NCI-H1048 (cell line): ENCODE measurements at places on chromosomes 1 and 21.
A peak's percentile ranks its signal among the peaks of the same experiment; 100 is the strongest.

GRCh38 chr1:159881622-159882526 lies 18.1 kb downstream of the CFAP45 start:
- peak; percentile 79 for DNase-seq

DNA sequence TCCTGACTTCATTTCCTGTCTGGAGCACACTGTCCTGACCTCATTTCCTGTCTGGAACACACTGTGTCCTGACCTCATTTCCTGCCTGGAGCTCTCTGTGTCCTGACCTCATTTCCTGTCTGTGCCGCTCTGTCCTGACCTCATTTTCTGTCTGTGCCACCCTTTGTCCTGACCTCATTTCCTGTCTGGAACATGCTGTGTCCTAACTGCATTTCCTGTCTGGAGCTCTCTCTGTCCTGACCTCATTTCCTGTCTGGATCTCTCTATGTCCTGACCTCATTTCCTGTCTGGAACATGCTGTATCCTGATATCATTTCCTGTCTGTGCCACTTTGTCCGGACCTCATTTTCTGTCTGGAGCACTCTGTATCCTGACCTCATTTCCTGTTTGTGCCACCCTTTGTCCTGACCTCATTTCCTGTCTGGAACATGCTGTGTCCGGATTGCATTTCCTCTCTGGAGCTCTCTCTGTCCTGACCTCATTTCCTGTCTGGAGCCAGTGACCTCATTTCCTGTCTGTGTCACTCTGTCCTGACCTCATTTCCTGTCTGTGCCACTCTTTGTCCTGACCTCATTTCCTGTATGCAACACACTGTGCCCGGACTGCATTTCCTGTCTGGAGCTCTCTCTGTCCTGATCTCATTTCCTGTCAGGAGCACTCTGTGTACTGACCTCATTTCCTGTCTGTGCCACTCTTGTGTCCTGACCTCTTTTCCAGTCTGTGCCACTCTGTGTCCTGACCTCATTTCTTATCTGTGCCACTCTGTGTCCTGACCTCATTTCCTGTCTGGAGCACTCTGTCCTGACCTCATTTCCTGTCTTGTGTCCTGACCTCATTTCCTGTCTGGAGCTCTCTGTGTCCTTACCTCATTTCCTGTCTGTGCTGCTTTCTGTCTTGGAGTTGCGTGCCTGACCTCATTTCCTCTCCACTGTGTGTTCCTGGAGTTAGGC lies 27.6 kb downstream of the SKI start:
- DNase-seq = no peak

- DNase-seq = no peak
These were observed 883 bp downstream of the CHODL start for GRCh38 chr21:18245464-18245967.

DNA sequence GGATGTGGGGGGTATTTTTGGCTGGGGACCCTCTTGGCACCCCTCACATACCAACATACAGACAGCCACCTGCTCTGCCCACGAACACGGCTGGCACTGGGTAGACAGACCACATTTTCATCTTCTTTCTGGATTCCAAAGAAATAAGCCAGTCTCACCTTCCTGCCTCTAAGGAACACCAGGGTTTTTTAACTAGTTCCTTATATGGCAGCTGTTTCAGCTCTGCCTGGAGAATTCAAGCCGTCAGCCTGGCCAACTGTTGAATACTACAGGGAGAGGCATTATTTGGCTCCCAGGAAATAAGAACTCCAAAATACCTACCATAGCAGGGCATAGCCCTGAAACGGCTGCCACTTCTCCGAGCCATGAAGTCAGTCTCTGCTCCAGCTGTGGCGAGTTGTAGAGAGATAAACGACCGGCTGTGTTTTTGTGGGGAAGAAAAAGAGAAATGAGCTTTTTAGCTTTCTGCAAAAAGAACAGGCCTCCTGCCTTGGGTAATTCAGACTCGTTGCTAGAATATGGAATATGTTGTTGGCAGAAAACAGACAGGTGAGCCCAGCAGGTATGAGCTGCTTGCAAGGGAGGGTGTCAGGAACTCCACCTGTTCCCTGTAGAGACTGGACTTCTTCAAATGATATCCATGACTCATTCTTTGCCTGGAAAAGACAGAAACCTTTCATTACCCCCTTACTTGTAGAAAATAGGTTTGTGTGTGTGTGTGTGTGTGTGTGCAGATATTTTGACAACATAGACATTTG lies 51.8 kb downstream of the MT1HL1 start:
- no peak for DNase-seq

DNA sequence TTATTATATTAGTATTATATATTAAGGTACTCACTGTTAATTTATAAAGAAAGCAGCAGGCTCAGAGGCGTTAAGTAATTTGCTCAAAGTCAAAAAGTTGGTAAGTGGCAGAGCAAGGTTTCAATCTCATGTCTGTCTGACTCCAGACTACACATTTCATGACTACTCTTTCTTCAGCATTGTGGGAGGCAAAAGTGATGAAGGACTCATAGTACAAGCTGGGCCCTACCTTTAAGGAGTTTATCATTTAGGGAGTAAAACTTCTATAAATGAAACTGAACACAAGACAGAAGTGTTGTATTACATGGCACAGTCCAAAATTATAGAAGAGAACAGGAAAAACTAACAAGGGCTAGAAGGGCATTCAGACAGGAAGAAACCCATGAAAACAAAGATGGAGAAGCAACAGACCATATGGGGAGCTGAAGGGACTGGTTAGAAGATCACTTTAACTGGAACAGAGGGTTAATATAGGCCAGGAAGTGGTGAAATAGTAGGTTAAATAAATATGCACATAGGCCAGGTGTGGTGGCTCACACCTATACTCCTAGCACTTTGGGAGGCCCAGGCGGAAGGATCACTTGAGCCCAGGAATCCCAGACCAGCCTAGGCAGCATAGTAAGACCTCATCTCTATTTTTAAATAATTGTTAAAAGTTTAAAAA lies 11.5 kb downstream of the SORT1 start:
- no peak for DNase-seq

GRCh38 chr1:209409780-209410179 lies 173.7 kb upstream of the CAMK1G start:
- no peak for DNase-seq

DNA sequence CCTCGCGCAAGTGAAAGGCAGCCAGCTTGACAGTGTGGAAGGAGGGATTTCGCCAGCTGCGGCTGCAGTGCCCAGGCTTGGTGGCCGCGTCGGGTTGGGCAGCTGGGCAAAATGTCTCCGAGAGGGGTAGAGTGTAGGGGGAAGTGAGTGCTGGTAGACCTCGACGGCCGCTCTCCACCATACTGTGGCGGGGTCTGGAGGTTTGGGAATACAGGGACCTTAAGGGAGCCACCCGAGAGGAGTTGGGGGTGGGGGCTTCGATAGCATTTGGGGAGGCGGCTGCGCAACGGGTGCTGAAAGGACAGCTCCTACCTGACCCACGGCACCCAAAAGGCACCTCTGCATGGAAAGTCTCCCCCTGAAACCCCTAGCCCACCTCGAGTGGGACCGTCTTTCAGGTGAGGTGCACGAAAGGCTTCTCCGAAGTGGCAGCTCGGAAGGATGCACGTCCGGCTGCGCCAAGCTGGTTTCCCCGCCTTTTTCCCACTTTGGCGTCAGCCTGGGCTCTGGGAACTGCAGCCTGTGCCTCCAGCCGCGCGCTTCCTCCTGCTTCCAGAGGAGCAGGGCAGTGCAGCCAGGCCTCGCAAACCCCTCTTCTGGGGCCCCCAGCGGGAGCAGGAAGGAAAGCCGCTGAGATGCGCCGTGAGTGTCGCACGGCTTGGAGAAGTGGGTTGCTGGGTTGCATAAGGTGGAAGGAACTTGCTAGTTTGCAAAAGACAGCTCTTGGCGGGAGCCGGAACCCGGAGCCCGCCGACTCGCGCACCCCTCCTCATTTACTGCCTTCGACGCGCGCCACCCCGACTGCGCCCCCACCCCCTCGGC lies 531 bp upstream of the HMGN2 start:
- DNase-seq = peak; percentile 51

DNA sequence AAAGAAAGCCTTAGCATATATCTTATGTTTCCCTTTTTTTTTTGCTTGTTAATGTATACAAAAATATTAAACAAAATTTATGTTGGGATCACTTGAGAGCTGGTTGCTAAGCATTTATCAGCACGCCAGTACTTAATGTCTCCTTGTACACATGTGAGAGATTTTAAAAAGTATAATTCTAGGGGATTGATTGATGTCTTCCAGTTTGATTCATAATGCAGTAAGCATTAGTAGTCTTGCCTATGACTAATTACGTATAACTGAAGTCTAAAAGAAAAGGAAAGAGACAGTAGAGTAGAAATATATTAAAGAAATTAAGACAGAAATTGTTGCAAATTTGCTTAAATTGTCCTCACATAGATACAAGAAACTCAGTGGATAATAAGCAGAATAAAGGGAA lies 1630.4 kb upstream of the B3GALT2 start:
- DNase-seq = no peak

GRCh38 chr21:33980276-33980916 lies 64.8 kb upstream of the ATP5PO start:
- no peak for DNase-seq

DNA sequence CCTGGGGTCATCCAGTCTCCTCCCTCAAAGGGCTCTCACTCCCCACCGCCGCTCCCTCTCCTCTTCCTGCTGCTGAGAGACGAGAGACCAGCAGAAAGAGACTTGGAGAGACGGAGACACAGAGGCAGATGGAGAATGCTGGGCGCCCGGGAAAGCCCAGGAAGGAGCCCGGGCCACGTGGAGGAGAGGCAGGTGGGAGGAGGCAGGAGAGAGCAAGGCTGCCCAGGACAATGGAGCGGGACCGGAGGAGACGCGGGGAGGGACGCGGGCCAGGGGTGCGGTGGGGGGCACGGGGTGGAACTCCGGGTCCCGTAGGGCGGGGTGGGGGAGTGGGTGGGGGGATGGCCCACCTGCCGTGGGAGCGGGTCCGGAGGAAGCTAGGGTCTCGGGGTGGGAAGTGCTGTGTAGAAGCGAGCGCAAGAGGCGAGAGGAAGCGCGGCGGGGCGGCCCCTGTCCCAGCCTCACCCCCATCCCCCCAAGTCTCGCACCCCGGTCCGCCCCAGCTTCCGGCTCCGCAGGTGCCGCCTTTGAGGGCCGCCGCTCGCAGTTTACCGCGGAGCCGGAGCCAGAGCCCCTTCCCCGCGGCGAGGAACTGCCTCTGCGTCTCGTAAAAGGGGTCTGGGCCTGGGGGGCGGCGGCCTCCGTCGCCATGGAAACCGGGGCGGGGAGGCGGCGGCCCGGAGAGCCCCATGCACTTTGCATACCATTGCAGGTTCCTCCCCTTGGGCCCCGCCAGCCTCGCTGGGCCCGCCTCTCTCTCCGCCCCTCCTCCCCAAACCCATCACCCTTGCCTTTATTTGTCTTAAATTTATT lies 11.7 kb upstream of the EPHA2 start:
- no peak for DNase-seq

- no peak for DNase-seq
These were observed 8.6 kb upstream of the PPFIA4 start for GRCh38 chr1:203017692-203018091.

DNA sequence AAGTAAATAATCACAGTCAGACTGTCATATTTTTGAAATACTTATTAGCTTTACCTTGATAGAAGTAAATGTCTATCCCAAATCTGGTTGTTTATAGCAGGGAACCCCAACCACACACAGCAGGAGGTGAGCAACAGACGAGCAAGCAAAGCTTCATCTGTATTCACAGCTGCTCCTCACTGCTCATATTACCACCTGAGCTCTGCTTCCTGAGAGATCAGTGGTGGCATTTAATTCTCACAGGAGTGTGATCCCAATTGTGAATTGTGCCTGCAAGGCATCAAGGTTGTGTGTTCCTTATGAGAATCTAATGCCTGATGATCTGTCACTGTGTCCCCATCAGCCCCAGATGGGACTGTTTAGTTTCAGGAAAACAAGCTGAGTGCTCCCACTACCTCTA lies 104.3 kb downstream of the GPATCH2 start:
- DNase-seq = no peak

DNA sequence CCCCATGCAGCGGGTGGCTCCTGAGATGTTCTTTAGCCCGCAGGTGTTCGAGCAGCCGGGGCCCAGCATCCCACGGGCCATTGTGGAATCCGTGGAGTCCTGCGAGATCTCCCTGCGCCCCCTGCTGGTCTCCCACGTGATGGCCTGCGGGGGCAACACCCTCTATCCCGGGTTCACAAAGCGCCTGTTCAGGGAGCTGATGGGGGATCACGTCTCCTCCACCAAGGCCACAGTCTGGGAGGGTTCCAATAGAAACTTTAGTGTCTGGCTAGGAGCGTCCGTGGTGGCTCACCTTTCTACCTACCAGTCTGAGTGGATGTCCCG lies 71.0 kb downstream of the ACTL8 start:
- no peak for DNase-seq

DNA sequence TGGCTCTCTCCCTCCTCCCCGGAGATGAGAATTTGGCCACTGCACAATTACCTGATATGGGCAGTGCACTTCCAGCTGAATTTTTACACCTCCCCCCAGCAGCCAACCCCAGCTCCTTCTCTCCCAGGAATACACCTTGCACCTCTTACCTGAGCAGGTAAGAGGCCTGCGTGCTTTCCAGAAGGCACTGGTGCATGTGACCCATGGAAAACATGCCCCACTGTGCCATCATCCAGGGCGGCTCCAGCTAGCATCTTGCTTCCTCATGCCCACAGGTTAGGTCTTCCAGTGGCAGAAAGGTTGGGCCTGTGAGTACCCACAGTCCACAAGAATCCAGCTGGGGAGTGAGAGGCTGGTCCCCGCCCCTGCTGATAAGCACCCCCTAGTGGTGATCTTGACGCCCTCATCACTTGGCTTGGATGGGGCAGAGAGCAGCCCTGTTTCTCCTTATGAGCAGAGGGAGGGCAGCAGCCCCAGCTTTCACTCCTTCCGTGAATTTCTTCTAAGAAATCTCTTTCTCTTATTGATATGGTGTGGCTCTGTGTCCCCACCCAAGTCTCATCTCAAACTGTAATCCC lies 57.8 kb downstream of the EDARADD start:
- DNase-seq = no peak

GRCh38 chr1:201773764-201774163 lies 55.2 kb upstream of the IPO9 start:
- no peak for DNase-seq

GRCh38 chr1:226677027-226678020 lies 61.8 kb downstream of the ITPKB start:
- no peak for DNase-seq

DNA sequence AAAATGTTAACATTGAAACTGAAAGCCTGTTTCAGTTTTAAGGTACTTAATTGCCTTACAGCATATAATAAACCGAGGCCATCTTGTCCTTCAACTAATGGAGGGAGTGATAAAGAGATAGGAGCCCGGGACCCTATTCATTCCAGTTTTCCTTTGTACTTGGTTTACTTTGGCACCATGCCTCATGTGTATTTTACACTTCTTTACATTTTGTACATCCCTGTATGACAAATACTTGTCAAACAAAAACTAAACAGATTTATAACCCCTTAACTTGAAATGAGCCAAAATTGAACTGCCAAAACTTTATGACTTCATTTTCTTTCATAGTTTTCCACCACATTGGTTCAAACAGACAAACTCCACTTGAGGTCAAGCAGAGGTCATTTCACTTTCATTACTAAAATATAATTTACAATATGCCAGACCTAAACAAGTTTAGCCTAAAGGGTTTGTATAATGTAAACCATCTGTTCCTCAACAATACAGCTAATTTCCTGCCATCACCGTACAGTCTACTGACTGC lies 30.9 kb upstream of the UBE2U start:
- DNase-seq = no peak
